Hematopoietic multipotent progenitor cell treated with erythropoietin and hydrocortisone succinate and interleukin-3 and kit ligand, for 4 days (in vitro differentiated cells): ENCODE measurements at places on chromosomes 2 and 18.
A peak's percentile ranks its signal among the peaks of the same experiment; 100 is the strongest.

GRCh38 chr2:75074228-75074627, 115.8 kb downstream of the POLE4 start:
- no peak for DNase-seq

DNA sequence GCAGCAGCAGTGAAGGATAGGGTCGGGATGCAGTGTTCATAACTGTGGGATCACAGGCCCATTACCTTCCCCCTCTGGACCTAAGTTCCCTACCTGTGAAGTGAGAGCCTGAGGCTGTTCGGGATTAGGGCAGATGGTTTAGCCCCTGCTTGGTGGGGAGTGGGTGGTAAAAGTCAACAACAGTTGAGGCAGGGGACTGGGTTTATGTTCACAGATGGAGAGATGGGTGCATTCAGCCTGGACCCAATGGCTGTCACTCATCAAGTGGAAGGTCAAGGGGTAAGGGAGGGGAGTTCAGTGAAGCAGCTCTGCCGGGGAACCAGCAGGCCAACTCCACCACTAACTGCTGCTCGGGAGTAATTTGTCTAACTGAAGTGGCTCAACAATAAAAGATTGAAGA, 180.4 kb downstream of the FAM210A start:
- DNase-seq, result no peak

DNA sequence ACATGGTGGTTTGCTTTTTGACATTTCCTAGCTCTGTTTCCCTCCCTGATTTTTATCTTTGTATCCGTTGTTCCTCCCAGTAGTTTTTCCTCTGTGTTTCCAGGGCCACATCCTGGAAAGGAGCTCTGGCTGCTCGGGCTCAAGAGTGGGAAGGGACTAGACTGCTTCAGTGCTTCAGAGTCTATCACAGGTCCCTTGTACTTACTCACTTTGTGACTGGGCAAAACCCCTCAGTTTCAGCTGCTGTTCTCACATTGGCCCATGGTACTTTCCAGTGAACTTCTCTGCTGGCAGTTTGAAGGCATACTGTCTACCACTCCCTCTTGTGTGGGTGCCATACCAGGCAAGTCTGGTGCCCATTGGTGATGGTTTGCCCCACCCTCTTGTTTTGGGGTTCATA, 7.5 kb upstream of the STAMBP start:
- no peak for DNase-seq

- DNase-seq, result no peak
Measured at GRCh38 chr2:197993830-197994229, 189.4 kb downstream of the PLCL1 start.

DNA sequence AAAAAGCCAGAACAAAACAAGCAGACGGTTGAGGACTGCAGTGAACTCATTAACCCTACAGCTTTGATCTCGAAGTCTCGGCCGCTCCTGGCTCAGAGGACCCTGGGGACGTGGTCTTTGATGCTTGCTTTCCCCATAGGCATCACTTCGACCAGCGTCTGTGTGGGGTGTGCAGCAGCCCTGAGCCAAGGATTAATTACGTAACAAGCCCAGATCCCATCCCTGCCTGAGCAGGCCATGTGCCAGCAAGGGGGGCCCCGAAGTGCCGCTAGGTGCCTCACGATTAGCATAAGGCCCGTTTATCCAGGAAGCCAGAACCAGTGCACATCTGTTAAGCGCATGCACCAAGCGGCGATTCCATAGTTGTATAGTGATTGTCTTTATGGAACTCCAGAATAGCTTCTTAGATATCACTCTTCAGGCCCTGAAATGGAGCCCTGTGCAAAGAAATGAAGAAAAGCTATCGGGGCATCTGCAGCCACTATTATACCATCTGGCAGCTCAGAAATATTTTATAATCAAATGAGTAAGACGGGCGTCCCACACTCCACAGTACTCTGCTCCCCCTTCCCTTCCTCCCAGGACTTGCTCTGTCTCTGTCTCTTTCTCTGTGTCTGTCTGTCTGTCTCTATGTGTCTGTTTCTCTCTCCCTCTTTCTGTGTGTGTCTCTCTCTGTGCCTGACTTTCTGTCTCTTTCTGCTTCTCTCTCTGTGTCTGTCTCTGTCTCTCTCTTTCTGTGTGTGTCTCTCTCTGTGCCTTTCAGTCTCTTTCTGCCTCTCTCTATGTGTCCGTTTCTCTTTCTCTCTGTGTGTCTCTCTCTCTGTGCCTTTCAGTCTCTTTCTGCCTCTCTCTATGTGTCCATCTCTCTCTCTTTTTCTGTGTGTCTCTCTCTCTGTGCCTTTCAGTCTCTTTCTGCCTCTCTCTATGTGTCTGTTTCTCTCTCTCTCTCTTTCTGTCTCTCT, 41.7 kb downstream of the HPCAL1 start:
- peak; percentile 49 for DNase-seq

- no peak for DNase-seq
Measured at GRCh38 chr2:120762341-120763061, 26.8 kb downstream of the GLI2 start.

- DNase-seq, result no peak
Measured at GRCh38 chr2:1654696-1655374, 89.5 kb downstream of the PXDN start.

- no peak for DNase-seq
Measured at GRCh38 chr2:39475006-39475405, 37.9 kb upstream of the MAP4K3 start.

- DNase-seq, result no peak
Measured at GRCh38 chr18:6757931-6758330, 28.4 kb downstream of the ARHGAP28 start.
